ENCODE measurements at places on chromosomes 6 and 20.

- no peak for DNase-seq
Measured at GRCh38 chr6:33330736-33331135, 13.2 kb upstream of the ZBTB22 start.

DNA sequence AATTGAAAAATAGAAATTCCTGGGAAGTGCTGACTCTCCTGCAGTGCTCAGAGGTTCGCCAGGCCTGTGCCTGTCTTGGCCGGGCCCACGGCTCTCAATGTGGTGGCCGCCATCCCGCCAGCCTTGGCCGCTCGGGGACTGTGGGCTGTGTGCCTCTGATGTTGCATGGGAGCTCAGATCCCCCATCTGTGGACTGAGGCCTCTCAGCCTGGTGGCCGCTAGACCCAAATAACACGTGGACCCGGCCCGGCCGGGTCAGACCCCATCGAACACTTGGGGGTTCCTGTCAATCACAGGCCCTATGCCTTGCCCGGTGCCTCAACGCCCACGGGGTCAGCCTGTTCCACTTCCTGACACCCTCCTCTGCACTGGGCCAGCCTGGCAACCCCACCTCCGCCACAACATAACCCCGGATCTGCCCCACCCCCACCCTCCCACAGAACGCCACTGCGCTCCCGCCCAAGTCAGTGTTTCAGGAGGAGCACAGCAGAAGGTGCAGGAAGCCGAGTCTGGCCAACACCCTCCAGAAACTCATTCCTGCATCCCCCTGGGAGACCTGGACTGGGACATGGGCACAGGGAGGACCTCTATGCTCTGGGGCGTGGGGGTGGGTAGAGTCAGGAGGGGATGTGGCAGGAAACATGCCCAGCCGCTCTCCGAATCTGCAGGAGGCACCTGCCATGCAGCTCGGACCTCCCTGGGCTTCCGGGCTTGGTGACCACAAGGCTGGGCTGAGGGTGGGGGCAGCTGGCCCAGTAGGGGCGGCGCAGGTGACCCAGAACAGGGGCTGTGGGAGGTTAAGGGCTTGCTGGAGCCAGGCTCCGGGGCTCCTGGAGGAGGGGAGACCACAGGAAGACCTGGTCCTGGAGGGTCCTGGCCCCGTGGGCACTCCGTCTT is 98.7 kb upstream of the BHLHE23 start:
- DNase-seq = no peak

- DNase-seq = peak; percentile 51
Measured at GRCh38 chr6:45965007-45965406, 50.7 kb downstream of the CLIC5 start.

- DNase-seq = no peak
Measured at GRCh38 chr6:69816569-69816968, 19.8 kb upstream of the LMBRD1 start.

GRCh38 chr6:34524971-34525370 is 31.2 kb downstream of the SPDEF start:
- no peak for DNase-seq

DNA sequence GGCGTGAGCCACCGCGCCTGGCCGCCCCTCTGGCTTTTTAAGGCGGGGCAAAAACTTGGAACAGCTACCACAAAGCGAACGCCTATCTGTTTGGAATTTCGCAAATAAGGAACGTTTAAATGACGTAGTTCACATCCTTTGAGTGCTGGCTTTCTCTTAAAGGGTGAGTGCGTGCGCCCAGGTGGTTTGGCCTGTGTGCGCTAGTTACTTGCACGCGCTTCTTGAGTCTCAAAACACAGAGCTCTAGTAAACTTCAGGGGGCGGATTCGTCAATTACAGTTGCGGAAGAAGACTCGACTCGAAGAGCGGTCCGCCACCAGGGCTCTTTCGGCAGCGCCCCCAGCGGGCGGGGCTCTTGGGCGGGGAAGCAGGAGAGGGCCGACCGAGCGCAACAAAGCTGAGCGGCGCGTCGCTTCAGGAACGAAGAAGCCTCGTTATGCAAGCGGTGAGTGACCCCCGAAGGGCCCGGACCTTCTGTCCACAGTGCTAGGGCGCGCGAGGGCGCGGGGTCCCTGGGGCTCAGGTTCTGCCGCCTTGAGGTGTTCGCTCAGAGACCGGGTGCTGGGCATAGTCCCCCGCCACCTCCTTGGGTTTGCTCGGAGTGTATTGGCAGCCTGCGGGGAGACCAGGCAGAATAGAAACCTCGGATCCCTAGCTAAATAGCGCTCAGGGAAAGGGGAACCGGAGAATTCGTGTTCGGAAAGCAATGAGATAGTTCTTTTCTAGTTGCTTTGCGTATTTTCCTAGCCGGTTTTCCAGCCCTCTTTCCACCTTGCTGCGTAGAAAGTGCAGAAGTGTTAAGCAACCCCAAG is at the start of gene SYCP2L:
Gene SYCP2L (plus strand): TSS at position 362 of the 812 bp plus-strand sequence. CDS start 75 bp downstream, at position 437.
- peak; percentile 73 for DNase-seq

GRCh38 chr20:16209357-16209756 is 363.9 kb downstream of the KIF16B start:
- no peak for DNase-seq

- peak; percentile 28 for DNase-seq
Measured at GRCh38 chr6:125554456-125554855, 195.0 kb upstream of the HEY2 start.

DNA sequence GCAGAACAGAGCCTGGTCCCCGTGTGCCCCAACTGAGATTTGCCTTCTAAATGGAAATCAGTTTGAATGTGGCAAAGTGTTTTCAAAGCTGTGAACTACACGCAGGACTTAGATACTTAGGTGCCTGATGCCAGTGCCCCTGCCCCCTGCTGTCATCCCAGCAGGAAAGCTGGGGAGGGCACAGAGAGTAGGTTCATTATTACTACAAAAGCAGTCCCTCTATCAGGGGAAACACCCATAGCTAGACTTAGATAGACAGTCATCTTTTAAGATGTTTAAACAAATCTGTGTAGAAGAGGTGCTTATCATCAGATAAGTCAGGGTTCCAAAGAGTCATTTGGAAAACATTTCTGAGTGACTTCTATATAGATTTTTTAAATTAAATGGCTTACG is 155.0 kb upstream of the SNX9 start:
- no peak for DNase-seq

DNA sequence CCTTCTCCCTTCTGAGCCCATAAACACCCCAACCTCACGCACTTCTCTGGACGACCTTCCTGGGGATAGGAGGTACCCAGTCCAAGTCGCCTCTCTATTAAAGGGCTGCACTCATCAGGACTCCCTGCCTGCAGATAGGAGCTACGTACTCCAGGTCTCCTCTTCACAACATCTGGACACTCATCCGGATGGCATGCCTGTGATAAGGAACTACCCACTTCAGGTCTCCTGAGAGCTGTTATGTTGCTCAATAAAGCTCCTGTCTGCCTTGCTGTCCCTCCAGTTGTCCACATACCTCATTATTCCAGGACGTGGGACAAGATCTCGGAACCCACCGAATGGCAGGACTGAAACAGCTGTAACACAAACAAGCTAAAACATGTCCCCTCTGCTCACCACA is 548.0 kb downstream of the TBC1D32 start:
- DNase-seq = no peak

DNA sequence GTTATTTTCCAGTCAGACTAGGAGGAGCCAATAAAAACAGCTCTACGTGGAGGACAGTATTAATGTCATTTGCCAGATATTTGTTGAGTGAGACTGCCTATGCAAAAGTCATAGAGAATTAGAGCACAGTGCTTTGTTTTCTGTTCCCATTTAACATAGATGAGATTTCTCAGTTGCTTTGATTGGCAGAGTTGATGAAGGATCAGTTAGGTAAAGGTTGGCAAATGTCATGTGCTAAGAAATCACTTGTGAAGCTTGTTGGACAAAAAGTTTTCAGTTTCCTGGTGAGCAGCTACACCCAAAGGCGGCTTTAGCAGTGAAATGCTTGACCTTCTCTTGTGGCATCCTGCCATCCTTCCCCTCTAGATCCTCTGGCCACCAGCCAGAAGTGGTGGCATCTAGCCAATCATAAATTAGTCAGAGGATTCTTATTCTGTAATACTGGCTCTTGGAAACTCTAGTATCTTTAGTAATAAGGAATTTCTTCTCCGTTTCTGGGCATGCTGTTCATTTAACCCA is 37.0 kb downstream of the BCKDHB start:
- DNase-seq = peak; percentile 88

DNA sequence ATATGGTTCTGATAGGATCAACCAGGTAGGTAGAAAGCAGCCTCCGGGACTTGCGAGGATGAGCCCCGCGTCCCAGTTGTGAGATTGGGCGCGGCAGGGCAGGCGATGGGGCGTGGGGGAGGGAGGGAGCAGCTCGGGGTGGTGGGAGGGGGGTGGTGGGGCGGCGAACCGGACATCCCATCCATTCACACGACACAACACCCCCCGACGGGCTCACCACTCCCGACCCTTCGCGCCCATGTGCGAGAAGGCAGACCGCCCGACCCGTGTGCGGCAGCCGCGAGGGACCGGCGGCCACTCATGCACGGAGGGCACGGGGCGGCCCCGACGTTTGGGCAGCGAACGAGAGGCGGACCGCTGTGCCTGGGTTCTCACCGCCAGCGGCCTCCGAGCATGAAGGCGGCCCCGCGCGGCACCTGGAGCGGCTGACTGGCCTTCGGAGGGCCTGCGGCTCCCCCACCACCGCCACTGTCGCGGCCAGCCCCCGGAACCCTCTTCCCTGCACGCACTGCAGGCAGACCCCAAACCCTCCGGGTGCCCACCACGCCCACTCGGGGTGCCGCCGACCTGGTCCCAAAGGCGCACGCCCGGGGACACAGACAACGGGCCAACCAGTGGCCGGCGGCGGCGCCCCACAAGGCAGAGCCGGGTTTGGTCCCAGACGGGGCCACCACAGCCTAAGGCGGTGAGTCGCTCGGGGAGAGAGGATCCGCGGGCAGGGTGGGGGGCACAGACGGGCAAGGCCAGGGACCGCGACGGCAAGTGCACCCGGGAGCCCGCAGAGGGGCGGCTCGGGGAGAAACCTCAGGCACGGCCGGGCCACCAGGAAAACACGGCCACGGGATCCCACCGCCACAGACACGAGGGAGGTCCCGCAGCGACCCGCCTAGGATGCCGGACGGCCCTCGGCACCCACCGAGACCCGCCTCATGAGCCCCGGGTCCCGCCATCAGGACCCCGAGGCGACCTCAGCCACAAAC is 769.2 kb upstream of the DEFB115 start:
- DNase-seq = no peak

DNA sequence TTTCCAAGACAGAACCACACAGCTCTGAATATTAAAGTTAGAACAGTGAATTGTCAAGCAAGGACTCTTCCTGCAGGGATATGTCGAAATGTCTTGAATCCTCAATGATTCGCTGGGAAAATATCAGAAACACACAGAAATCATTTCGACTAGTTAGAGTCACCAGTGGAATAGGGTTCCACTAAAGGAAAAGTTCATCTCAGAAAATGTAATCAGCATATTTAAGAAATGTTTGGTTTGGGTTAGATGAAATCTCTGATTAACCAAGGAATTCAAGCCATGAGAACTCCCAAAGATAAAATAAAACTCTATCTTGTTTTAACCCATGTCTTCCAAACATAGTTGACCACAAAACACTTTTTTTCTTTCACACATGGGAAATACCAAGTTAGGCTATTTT is 621.0 kb upstream of the NRSN1 start:
- peak; percentile 85 for DNase-seq

DNA sequence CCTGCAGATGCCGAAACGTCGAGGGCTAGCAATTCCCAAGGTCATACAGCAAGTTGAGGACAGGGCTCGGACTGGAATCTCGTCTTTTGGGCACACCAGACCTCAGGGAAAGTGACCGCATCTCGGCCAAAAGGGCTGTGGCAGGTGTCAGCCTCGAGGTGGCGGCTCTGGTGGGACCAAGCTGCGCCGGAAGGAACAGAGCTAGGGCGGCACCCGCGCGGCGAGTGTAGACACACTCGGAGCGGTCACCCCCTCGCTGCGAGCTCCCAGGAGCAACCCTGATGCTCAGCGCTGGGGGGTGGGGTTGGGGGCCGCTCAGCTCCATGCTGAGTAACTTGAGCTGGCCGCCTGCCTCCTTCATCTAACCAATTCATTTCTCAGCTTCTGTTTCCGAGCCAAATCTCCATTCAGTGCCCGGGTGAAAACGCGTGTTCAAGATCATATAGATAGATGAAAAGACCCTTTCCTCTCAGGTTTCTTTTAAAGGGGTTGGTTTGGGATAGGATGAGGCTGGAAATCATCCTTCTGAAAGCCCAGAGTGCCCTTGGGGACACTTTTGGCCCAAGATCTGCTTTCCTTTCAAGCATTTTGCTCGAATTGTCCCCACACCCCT is 2.2 kb upstream of the TUBB2B start:
- DNase-seq = peak; percentile 48

GRCh38 chr6:129500958-129501739 is 208.8 kb downstream of the ARHGAP18 start:
- peak; percentile 95 for DNase-seq

DNA sequence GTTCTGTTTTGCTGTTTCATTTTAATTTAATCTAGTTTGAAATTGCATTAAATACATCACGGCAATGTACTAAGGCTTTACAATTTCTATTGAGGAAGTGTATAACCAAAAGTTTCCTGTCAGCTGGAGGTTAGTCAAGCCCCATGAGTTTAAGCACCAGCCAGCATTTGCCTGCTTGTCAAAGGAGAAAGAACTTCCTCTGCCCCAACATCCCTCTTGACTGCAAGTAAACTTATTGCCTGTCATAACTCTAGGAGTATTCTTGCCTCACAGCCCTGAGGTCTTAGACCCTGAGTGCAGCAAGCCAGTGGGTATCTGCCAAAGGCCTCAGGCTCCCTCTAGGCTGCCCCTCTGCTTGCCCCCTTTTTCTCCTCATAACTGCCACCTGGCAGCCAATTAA is 106.7 kb upstream of the INSM1 start:
- no peak for DNase-seq

GRCh38 chr6:108541843-108542759 is 18.6 kb upstream of the FOXO3 start:
- peak; percentile 73 for DNase-seq

- DNase-seq = peak; percentile 11
Measured at GRCh38 chr20:3572151-3572550, 91.0 kb downstream of the GFRA4 start.

DNA sequence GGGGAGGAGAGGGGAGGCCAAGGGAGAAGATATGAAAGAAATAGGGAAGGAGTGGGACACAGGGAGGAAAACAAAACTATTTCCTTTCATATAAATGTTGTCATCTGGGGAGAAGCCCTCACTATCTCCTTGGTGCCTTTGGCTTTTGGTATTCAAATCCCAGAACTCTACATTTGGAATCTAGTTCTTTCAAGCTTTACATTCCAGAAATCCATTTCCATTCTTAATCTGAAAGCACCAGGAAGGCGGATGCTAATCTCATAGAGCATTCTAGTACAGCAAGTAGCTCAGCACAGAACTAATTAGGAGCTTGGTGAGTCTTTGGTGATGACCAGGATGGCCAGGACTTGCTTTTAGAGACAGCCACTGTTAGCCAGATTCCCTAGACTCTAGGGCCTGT is 177.9 kb downstream of the KIF16B start:
- no peak for DNase-seq

DNA sequence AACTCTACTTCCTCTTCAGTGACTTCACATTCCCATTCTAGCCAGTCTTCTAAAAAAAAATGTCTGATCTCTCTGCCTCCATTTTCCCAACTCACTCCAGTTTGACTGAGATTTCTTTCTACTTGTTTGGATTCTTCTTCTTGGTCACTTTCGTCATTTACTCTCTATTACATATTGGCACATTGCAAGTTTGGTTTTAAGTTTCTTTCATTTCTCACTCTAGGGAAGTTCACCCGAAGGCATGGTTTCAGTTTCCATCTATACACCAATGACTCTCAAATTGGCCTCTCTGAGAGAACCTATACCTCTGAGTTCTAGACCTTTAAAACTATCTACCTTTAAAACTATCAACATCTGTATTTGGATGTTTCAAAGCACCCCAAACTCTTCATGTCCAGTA is 51.3 kb downstream of the CD109 start:
- no peak for DNase-seq
